ENCODE measurements at places on chromosomes 1 and 21.
A peak's percentile ranks its signal among the peaks of the same experiment; 100 is the strongest.

- no peak for DNase-seq
Observed at GRCh38 chr1:8461351-8462110, 143.6 kb downstream of the SLC45A1 start.

DNA sequence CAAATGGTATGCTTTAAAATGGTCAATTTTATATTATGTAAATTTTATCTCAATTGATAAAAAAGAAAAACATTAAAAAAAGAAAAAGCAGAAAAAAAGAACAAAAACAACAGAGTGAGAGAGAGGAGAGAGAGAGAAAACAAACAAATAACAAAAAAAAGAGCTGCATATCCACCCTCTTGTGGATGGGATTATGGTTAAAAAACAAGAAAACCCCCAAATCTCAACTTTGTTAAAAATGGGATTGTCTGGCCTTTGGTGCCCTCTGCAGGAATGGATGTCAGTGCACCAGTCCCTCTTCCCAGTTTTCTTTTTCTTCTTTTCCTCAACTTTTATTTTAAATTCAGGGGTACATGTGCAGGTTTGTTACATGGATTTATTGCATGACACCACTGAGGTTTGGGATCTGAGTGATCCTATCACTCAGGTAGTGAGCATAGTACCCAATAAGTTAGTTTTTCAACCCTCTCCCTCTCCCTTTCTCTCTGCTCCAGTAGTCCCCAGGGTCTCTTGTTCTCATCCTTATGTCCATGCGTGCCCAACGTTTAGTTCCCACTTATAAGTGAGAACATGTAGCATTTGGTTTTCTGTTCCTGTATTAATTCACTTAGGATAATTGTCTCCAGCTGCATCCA lies 28.1 kb downstream of the RNF187 start:
- no peak for DNase-seq

DNA sequence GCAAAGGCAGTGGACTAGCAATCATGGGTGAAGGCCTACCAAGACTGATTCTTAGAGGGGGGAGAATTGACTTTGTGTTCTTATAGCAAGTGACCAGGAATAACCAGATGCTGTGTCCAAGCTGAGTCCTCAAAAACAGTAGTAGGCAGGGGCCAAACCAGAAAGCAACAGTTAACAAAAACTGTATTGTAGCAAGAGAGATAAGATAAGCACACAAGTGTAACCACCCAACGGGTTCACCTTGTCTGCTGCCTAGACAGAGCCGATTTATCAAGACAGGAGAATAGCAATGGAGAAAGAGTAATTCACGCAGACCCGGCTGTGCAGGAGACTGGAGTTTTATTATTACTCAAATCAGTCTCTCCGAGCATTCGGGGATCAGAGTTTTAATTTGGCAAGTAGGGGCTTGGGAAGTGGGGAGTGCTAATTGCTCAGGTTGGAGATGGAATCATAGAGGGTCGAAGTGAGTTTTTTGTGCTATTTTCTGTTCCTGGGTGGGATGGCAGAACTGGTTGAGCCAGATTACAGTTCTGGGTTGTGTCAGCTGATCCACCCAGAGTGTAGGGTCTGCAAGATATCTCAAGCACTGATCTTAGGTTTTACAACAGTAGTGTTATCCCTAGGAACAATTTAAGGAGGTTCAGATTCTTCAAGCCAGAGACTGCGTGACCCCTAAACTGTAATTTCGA lies 8.3 kb upstream of the CSRP1 start:
- DNase-seq = no peak

DNA sequence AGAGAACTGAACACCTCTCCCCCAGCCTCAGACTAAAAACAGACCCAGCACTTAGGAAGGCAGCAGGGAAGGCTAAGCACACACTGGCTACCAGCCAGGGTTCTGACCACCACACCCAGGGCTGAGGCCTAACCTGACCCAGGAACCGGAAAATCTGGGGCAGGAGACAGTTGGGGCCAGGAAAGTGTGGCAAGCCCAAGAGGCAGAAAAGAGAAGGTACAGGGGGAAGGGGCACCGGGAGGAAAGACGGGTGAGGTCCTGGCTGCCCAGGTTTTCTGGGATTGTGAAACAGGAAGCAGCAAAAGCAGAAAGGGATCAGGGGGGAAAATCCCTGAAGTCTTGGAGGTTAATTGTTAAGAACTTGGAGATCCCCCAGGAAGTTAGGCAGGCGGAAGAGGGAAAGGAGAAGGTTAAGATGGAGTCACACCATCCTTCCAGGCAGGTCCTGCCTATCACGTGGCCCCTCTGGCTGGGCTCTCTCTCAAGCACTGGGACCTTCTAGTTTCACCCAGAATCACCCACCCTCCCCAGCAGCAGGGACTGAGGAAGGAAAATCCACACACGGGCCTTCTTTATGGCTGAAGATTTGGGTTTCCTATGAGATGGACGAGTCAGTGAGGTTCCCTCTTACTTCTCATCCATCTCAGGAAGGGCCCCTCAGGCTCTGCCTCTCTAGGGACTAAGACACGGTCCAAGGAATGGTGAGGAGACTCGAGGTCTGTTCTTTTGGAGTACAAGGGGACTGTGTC lies 2.6 kb downstream of the HDGF start:
- no peak for DNase-seq

- peak; percentile 44 for DNase-seq
Observed at GRCh38 chr1:32684167-32684811, 18.3 kb downstream of the SYNC start.

- no peak for DNase-seq
Observed at GRCh38 chr1:94646141-94646643, 104.6 kb upstream of the F3 start.

DNA sequence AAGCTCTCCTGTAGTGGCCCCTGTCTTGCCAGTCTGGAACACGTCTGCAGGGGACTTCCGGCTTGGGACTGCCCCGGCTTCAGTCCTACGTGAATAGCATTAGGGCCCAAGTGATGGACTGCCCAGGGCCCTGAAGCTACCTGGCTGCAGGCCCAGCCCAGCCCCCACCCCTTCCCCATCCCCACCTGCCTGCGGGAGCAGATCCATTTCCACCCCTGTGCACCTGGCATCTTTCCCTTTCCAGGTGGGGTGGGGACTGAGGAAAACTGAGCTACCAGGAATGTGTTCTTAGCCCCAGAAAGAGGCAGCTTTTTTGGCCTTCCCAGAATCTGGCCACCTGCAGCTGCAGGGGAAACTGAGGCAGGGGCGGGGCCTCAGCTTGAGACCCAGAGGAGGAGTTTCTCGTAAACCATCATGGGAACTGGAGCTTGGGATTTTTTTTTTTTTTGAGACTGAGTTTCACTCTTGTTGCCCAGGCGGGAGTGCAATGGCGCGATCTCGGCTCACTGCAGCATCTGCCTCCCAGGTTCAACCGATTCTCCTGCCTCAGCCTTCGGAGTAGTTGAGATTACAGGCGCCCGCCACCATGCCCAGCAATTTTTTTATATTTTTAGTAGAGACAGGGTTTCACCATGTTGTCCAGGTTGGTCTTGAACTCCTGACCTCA lies 3.2 kb downstream of the EDN2 start:
- no peak for DNase-seq

Measured in left renal cortex interstitium (tissue), 4 donors.